NCI-H1417 (cell line): ENCODE measurements at places on chromosomes 13 and 19.
A peak's percentile ranks its signal among the peaks of the same experiment; 100 is the strongest.

- no peak for DNase-seq
Measured at GRCh38 chr13:85603735-85604134, 195.5 kb downstream of the SLITRK6 start.

- DNase-seq: no peak
Measured at GRCh38 chr13:45219938-45220375, 19.1 kb upstream of the KCTD4 start.

GRCh38 chr13:97413694-97414093 lies 20.3 kb upstream of the RAP2A start:
- no peak for DNase-seq

GRCh38 chr13:106230450-106230849 lies 305.0 kb downstream of the EFNB2 start:
- DNase-seq: no peak

GRCh38 chr19:12628040-12629022 lies 17.6 kb downstream of the ZNF791 start:
- no peak for DNase-seq

DNA sequence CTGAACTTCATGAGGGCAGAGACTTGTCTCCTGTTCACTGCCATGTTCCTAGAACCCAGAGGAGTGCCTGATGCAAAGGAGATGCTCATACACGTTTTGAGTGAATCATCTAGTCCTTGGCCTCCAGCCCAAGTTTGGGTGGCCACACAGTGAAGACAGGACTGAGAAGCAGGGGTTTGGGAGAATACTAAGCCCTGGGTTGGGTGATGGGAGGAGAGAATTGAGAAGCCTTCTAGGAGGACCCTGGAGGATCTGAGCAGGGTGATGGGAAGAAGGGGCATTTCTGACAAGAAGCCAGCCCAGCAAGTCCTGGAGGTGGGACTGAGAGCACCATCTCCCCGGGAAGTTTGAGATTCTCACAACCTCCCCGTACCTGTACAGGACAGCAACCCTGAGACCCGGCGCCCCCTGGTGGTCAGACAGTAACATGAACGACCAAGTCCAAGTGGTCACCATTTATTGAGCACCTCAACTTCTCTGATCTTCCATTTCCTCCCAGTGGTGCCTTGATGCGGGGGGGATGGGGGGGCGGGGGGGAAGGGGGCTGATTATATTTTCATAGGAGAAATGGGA lies 11.0 kb downstream of the CTU1 start:
- DNase-seq: peak; percentile 59

- DNase-seq: no peak
Measured at GRCh38 chr13:114143806-114144605, 11.6 kb upstream of the RASA3 start.

DNA sequence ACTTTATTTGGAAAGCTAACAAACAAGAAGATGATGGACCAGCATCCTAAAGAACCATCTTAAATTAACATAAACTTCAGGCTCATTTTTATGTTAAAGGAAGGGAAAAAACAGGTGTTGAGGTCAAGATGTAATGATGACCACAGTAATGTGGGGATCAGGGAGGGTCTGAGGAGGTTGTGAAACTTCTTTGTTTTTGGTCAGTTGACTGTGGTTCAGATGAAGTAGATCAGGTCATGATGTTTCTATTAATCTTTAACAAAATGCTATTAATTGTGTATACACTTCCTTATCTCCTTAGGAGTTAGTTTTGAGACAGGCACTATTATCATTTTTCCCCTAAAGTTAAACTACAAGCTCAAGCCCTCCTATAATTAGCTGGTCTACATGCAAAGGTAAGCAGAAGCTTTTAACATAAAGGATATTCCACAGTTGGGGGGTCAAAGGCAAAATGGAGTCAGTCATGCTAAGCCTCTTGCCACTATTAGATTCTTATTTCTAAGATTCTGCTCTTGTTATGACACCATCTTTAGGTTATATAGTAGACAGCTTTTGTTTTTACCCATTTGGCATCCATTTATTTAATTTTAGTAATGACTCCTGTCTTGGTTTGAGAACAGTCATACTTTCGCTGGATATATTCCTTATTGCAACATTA lies 800.1 kb upstream of the PCDH9 start:
- no peak for DNase-seq

GRCh38 chr13:98187965-98188261 lies 10.8 kb upstream of the RNF113B start:
- no peak for DNase-seq

GRCh38 chr19:51338563-51339312 lies 3.2 kb downstream of the VSIG10L start:
- peak; percentile 12 for DNase-seq

- no peak for DNase-seq
Measured at GRCh38 chr19:35766571-35767104, 8.7 kb downstream of the PROSER3 start.

GRCh38 chr13:99256709-99257108 lies 1.5 kb downstream of the GPR18 start:
- no peak for DNase-seq

- DNase-seq: no peak
Measured at GRCh38 chr19:42122691-42123607, 9.3 kb downstream of the POU2F2 start.

DNA sequence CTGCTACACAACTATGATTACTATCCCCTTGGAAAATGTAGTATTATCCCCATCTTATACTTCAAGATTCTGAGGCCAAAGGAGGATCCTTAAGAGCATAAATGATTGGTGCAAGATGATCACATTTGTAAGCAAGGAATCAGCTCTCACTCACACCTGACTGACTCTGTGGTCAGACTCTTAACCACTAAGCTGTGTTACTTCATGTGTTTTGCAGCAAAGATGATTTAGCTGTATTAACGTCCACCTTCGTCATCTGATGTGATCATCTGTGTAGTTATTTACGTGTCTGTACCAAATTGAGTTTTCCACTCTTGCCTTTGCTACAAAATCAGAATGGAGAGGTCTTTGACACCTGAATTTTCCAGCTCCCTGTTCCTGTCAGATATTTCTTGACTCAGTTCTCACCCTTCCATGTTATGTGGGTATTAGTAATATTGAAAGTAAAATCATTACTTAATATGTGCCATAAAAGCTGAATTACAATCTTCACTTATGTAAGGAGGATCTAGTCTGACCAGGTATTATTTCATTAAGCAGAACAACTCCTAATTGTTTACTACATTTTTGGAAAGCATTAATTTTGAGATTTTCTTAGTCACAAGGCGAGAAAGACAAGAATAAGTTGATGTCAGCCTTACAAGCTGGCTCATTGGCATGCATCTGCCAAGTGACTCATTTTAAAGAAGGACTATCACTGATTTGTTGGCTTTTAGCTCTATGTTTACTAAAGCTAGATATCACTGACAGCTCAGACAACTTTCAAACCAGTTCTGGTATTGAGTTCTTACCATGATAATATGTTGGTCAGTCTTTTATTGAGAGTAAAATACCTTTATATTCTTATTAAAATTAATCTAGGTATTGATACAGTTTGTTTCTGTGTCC lies 1279.8 kb upstream of the PCDH9 start:
- no peak for DNase-seq

DNA sequence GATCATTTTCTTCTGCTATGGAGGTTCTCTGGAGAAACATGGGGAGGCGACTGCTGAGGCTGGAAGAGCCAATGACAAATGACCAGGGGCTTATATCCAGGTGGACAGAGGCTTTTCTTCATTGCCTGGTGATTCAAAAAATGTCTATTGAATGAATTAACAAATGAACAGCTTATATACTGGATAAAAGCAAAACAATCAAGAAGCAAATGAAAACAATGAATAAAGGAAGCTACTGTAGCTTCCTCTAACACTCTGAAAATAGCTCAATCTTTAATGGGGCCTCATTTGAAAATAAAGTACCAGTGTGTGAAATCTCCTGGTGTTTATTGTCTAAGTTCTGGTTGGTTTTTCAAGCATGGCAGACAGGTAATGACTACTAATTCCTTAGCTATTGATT lies 167.5 kb upstream of the TMTC4 start:
- no peak for DNase-seq

- no peak for DNase-seq
Measured at GRCh38 chr13:54226876-54227275, 1198.3 kb downstream of the OLFM4 start.

DNA sequence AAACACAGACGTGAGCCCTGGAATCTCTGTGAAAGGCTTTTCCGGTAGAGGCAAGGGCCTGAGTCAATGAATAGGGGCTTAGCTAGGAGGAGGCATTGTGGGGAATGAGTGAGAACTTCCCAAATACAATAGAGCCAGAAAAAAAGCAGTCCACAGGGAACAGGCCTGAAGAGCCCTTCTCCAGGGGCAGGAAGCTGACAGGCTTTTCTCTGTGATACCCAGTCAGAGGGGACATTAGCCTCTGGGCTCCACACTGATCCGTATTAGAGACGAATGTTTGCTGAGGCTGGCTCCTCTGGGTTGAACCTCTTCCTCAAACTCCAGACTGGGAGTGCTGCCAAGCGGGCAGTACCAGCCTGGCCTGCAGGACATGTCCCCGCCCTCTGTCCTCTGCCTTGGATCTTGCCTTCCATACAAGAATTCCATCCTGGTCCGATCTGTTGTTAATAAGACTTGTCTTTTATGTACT lies 2.3 kb downstream of the DHRS12 start:
- DNase-seq: peak; percentile 34

DNA sequence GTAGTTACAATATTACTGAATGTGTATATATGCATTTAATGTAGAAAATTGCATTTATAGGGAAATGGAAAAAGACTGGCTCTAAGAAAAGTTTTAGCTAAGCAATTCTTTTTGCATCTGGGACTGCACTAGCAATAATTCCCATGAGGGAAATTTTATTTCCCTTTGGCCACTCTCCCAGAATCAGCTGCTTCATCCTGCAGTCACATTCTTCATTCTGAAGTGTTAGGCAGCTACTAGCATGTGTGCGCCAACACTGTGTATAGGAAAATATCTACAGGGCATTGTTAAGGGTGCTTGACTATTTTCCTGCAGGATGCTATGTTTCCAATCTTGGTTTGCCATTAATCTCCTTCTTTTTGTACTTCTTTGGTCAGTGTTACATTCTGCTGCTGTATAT lies 312.8 kb upstream of the PCDH20 start:
- peak; percentile 33 for DNase-seq

DNA sequence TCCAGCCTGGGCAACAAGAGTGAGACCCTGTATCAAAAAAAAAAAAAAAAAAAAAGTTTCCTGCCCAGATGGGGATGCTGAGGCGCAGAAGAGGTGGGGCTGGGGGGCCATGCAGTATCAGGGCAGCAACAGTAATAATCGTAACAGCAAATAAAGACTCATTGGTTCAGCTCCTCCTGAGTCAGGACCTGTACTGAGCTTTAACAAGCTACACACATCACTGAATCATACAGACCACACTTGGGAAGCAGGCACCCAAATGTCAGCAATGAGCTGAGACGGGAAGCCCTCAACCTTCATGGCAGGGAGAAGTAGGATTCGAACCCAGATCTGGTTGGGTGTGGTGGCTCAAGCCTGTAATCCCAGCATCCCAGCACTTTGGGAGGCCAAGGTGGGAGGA lies 10.6 kb upstream of the DPF1 start:
- no peak for DNase-seq

DNA sequence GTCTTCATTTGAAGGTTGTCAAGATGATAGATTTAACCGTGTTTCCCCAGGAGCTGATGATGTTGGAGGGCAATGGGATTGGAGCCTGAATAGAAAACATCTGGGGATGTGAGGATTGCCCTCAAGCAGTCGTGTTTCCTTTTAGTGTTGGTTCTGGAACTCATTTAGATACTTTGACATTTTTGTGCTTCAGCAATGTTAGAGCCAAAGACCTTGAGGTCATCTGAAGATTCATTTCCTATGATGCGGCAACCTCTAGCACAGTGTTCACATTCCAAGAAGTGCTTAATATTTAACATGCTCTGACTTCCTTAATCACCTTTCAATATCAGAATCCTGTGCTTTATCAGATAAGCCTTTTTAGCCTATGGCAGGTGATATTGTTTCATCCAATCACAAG lies 82.7 kb downstream of the SLC10A2 start:
- DNase-seq: no peak

DNA sequence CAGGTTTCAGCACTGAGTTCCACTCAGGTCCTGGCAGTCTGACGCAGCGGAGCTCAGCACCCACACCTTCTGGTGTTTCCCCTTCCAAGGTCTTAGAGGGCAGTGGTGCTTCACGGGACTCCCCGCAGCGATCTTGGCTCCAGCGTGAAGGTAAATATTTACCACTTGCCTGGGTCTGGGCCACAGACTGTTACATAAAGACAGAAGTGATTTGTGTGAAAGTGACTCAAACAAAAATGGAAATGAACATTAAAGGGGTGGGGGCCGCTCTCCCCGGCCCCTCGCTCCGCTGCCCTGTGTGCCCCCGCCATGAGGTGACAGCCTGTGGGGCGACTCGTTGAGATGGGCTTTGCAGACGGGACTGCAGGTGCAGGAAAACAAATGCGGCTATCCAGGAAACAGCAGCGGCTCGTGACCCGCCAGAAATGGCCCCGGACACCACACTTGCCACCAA lies 55.0 kb downstream of the GGACT start:
- peak; percentile 91 for DNase-seq

GRCh38 chr13:67043901-67044300 lies 186.2 kb downstream of the PCDH9 start:
- no peak for DNase-seq

DNA sequence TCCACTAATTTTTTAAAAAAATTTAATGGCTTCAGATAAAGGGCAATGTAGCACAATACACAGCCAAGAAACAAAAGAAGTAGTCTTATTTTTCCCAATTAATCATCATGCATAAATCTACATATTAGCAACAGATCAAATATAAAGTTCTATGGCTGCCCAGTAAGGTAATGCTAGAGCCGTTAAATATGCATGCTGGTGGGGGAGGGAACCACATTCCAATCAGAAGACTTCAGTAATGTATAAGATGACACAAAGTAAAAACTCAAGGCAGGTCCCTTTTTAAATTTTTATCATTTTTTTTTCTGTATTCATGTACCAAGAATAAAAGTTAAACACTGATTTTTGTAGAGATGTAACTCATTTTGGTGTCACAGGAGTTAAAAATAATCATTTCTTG lies 62.0 kb downstream of the MPHOSPH8 start:
- DNase-seq: no peak

DNA sequence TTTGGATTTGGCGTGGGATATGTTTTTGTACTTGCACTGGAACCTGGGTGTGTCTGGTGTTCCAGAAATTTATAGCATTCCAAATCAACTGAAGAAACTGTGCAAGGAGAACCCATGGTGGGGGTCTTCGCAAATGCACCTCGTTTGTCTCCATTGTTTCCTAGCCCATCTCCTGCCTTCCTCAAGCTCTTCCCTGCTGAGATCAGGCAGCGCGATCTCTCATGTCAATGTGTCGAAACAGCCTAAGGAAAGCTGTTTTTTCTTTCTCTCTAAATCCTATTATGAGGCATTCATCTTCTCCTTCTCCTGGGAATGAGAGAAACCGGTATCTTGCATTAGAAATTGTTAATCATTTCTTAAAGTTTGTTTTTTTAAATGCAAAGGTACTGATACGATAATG lies 131.0 kb downstream of the KLF5 start:
- DNase-seq: no peak
